ENCODE measurements at places on chromosomes 4 and X.

DNA sequence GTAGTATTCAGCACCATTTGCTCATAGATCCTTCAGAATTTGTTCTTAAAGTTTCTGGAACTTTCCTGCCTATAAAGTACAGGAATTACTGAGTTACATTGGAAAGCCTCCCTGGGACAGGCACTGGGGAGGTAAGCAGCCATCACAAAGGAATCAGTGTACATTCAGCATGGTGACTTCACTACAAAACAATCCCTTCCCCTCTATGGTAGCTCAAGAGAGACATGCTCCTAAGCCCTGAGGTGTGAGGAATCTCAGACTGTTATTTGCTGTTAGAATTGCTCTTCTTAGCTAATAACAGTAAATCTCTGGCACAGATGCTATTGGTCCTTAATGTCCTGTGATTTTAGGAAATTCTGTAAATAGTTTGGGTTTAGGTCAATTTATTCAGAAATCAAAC lies 1898.0 kb upstream of the PCDH7 start:
- DNase-seq, result no peak

DNA sequence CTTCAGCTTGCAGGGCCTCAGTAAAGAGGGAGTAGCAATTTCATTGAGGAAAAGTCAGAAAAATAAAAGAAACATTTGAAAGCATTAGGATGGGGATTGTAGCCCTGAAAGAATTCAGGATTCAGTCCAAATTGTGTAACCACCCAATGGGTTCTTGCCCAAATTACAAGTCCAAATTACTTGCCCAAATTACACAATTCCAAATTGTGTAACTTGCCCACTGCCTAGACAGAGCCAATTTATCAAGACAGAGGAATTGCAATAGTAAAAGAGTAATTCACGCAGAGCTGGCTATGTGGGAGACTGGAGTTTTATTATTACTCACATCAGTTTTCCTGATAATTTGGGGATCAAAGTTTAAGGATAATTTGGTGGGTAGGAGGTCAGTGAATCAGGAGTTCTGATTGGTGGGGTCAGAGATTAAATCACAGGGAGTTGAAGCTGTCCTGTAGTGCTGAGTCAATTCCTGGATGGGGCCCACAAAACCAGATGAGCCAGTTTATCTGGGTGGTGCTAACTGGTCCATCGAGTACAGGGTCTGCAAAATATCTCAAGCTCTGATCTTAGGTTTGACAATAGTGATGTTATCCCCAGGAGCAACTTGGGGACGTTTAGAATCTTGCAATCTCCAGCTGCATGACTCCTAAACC lies 18.1 kb upstream of the PAGE5 start:
- no peak for DNase-seq

DNA sequence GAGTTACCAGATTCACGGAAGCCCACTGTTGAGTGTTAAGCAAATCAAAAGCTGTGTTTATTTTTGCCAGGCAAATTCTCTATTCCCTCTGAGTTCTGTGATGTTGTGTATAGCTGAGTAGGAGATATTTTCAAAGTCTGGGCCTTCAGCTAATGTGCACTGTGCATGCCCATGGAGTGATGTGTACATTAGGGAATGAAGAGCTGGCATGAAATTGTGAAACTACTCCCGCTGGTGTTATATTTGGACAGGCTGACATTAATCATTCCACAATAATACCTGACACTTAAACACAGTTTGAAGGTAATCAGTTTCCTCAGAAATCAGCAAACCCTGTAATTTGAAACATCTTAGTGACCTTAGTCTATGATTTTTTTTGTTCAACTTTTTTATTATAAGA lies 88.1 kb upstream of the MBNL3 start:
- DNase-seq, result no peak

DNA sequence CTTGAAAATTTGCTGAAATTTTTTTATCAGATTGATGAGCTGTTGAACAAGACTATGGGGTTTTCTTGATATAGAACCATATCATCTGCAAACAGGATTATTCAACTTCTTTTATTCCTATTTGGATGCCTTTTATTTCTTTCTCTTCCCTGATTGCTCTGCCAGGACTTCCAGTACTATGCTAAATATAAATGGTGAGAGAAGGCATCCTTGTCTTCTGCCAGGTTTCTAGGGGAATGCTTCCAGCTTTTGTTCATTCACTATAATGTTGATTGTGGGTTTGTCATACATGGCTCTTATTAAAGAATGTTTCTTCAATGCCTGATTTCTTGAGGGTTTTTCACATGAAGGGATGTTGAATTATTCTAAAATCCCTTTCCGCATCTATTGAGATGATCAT lies 1139.5 kb downstream of the FAM133A start:
- DNase-seq, result no peak

DNA sequence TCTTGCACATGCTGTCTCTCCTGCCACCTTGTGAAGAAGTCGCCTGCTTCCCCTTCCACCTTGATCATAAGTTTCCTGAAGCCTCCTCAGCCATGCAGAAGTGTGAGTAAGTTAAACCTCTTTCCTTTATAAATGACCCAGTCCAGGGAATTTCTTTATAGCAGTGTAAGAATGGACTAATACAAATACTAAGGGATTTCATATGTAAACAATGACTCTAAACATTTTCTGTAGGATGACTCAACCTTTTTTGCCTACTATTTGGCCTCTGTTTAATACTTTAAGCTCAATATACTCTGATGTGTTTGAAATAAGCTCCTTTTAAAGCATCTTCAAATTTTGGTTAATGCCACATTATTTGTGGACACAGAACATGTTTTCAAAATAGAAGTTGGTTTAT lies 813.5 kb upstream of the SLIT2 start:
- no peak for DNase-seq

DNA sequence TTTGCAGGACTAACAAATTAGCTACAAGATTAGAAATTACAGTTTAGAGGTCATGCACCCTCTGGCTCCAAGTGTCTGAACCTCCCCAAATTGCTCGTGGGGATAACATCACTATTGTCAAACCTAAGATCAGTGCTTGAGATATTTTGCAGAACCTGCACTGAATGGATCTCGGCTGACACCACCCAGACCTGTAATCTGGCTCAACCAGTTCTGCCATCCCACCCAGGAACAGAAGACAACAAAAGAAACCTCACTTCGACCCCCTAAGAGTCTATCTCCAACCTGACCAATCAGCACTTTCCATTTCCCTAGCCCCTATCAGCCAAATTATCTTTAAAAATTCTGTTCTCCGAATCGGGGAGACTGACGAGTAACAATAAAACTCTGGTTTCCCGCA lies 318.7 kb downstream of the NAP1L3 start:
- DNase-seq, result no peak

- no peak for DNase-seq
Measured at GRCh38 chr4:159229164-159229563, 126.3 kb downstream of the RAPGEF2 start.

DNA sequence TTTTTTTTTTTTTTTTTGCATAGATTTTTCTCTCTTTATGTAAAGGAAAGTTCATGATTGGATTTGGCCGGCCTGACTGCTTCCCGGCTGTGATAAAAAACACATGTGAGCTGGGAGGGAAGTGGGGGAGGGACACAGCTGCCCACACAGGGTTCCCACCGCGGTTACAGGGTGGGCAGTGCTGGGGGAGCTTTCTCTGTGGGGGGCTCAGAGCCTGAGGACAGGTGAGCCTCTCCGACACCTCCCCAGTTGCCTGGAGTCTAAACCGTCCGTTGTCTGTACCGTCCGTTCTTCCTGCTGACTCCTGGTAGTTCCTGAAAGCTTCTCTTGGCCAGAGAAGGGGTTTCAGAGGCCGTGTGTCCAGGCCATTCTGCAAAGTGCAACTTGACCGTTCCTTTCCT lies 21.8 kb downstream of the SHOX start:
- no peak for DNase-seq

DNA sequence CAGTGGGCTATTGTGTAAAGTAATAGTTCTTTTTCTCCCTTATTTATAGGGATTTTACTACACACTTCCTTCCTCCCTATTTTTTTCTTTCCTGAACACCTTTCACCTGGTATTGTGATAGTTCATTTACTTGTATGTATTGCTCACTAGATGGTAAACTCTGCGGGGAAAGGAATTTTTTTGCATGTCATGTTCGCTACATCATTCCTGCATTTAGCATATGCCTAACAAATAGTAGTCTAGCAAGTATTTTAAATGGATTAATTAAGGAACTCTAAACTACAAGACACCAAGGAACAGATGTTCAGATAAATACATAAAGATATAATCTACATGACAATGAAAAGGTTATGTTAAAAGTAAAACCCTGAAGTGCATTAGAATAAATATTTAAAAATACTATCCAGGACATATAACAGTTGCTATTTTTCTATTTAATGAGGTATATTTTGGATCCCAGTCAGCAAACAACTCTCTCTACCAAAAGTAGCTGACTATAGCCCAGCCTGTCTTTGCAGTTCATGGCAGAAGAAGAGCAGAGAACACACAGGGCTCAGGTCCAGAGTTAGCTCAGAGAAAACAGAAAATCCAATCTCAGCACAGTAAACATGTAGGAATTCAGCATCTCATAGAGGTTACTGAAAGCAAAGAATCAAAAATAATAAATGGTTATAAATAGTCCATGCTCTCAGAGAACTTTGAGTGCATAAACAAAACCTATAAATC lies 87.8 kb downstream of the PACRGL start:
- no peak for DNase-seq

GRCh38 chr4:138961129-138961528 lies 54.5 kb upstream of the NOCT start:
- DNase-seq, result no peak

DNA sequence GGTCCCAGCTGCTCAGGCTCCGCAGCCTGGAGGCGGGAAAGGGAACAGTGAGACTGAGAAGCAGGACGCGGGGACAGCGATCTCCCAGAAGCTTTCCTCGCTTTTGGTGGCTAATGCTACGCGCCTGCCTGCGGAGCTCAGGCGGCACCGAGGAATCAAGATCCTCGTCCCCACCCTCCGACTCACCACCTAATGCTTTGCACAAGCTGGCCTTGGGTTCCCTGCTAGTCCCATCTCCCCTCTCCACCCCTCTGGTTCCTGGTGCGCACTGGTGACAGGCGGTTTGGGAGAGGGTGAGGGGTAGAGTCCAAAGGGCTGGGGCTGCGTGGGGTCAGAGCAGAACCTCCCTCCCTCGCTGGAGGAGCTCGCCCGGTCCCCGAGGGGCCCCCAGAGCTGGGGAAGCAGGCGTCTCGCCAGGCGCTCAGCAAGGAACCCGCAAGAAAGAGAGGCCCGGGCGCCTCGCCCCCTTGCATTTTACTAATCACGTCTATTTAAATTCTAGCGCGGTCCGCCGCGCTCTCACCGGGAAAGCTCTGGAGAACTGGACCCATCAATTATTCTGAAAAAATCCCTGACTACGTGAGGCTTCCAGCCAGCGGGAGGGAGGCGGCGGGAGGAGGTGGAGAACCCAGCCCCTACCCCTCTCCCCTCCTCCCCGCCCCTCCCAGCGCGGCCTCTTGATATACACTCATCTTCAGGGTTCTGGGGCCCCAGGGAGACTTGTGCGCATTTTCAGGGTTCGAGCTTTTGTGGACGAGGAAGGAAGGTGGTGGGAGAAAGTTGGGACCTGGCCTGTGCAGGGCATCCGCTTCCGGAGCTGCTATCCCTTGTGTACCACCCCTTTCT lies 9.1 kb downstream of the POU4F2 start:
- no peak for DNase-seq

GRCh38 chr4:159252491-159252890 lies 149.6 kb downstream of the RAPGEF2 start:
- no peak for DNase-seq

DNA sequence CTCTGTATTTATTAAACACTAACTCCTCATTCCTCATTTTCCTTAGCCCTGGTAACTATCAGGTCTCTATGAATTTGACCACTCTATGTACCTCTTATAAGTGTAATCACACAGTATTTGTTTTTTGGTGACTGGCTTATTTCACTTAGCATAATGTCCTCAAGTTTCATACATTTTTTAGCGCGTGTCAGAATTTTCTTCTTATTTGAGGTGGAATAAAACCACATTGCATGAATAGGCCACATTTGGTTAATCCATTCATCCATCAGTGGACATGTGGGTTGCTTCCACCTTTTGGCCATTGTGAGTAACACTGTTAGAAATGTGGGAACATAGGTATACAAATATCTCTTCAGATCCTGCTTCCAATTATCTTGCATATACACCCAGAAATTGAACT lies 341.2 kb upstream of the BOD1L1 start:
- no peak for DNase-seq

DNA sequence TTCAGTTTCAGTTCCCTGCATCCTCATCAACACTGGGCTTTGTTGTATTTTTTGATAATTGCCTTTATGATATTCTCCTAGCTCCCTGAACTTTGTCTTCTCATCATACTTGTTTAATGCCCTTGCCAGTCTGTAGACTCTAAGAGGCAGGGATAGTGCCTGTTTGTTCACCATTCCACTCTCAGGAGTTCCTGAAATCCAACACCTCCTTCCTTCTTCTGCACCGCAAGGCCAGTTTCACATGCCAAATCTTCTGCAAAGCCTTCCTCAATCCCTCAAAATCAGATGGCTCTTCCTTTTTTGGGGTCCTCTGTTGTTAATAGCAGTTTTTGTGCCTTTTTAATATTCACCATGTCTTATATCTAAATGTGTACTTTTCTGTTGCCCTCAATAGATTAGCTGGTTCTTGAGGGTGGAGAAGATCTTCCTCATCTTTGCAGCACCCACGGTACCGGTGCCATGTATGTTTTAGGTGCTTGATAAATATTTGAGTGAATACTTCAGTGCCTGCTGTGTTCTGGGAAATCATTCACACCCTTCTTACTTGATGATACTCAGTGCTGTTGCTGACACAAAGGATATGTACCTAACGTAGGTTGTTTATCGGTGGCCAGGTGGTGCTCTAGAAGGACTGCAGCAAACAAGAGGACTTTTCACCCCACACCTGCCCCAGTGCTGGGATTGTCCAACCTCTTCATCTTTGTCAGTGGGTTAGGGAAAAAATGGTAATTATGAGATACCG lies 85.3 kb upstream of the LIMCH1 start:
- no peak for DNase-seq

- no peak for DNase-seq
Measured at GRCh38 chr4:2934077-2934812, 29.0 kb downstream of the NOP14 start.
